ENCODE measurements at places on chromosomes 6 and 20. TPM values are rescaled to one million over a fixed set of nuclear protein-coding genes. Genes with fewer than 3 reads are reported as not detected.

DNA sequence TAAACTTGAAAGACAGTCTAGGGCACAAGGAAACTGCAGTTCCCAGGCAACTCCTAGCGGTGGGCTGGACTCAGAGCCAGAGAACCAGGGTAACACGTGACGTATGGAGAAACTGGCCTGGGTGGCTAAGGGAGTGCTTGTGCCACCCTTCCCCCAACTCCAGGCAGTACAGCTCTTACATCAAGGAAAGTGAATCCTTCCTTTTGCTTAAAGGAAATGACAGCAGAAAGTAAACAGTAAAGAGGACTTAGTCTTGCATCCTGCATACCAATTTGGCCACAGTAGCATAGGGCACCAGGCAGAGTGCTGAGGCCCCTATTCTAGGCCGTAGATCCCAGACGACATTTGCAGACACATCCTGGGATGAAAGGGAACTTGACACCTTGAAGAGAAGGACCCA, 322.8 kb downstream of the CD109 start:
- no peak for DNase-seq

DNA sequence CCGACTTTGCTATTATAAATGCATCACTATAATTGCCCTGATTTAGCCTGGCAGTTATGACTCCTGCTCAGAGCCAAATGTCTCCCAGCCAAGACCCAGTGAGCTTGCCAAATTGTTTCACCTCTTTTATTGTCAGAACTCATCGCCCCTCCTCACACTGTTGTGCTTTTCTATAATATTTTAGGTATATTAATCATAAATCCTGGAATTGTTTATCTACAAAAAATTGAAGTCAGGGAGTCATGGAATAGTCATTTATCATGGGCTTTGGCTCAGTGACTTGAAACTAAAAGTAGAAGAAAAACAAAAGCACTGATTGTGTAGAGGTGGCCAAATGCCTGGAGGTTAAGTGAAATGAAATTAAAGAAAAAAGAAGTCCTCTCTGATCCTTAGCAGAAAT, 85.6 kb downstream of the PFDN4 start:
- no peak for DNase-seq

GRCh38 chr6:169589699-169590257, 112.1 kb downstream of the WDR27 start:
- no peak for DNase-seq

The SLC44A4 gene
- total RNA-seq, result 0.13 TPM

The GGTLC1 gene
- total RNA-seq, result not detected

The ELOVL4 gene
- total RNA-seq, result 1.6 TPM

The CDH4 gene
- total RNA-seq, result 0.26 TPM

Data from T-cell (primary cell).